Head of caudate nucleus (tissue), 42 donors: ENCODE measurements at places on chromosomes 5 and 9.

- DNase-seq = no peak
These were observed 249.8 kb upstream of the ZNF608 start for GRCh38 chr5:124996023-124996763.

DNA sequence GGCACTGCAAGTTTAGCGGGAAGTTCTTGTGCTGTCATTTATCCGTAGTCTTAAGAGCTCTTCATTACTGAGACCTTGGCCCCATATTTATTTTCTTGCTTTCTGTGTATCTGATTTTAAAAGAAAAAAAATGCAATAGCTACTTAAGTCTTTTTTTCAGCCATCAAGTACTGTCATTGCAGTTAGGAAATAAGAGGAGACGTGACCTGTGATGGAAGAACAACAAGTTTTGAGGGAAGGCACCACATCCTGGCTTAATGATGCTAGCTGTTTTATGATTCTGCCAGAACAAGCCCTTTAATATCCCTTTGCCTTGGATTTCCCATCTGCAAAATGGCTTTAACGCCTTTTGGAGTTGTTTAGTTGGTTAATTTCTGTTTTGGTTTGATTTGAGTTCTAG is 3.8 kb downstream of the RGMB start:
- DNase-seq = no peak

GRCh38 chr9:90727488-90727887 is 74.1 kb upstream of the SYK start:
- no peak for DNase-seq

- DNase-seq = no peak
These were observed 887.1 kb downstream of the MAT2B start for GRCh38 chr5:164392531-164392930.

DNA sequence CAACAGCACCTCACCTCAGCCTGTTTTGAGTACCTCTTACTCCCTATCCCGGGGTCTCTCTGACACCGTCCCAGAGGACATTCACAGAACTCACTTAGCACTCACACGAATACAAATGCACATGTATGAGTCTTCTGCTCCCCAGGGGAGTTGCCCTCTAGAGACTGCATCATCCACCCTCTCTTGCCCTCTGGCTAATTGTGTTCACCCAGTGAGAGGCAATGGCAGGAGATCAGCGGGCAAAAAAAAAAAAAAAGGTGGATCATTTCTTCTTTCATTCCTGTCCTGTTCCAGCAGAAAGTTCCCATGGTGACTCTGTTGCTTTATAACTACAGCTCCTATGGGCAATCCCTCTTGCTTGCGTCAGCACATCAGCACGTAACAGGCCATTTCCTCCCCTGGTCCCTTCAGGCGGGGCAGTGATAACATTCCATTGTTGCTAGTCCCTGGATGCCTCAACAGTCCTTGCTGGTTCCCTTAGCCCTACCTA is 23.5 kb upstream of the SNX2 start:
- no peak for DNase-seq

GRCh38 chr9:69606089-69606488 is 66.1 kb downstream of the APBA1 start:
- DNase-seq = no peak

DNA sequence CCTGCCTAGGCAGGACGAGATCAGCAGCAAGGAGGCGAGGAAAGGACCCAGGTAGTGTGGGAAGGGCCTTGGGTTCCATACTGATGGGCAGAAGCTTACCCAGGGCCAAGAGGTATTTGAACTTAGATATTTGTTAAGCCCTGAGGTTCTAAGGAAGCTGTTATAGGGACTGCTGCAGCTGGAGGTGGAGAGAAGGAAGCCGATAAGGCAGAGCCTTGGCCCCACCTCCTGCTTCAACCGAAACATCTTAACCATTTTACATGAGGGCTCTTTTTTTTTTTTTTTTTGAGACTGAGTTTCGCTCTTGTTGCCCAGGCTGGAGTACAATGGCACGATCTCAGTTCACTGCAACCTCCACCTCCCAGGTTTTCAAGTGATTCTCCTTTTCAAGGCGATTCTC is 8.6 kb upstream of the AQP3 start:
- DNase-seq = no peak

DNA sequence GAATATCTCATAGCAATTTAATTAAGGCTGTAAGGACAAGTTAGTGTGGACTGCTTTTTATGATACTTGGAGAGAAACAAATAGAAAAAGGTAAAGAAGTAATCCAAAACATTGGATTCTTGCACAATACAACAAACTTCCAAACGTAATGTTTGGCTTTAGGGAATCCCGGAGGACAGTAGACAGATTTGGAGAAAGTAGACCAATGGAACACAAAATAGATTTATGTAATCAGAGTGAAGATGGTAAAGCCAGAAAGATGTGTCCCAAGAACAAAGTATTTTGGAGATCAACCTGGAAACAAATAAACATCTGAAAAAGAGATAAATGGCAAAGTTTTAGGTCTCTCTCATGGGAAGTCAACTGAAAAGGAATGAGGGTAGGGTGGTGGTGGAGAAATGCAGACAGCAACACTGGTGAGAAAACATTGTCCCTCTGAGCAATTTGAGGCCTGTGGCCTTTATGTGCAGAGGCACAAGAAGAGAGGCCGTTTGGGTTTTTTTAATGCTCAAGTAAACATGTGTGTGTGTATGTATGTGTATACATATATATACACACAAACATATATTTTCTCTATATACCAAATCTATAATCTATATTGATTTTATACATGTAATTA is 620.6 kb downstream of the PDE4D start:
- DNase-seq = no peak

DNA sequence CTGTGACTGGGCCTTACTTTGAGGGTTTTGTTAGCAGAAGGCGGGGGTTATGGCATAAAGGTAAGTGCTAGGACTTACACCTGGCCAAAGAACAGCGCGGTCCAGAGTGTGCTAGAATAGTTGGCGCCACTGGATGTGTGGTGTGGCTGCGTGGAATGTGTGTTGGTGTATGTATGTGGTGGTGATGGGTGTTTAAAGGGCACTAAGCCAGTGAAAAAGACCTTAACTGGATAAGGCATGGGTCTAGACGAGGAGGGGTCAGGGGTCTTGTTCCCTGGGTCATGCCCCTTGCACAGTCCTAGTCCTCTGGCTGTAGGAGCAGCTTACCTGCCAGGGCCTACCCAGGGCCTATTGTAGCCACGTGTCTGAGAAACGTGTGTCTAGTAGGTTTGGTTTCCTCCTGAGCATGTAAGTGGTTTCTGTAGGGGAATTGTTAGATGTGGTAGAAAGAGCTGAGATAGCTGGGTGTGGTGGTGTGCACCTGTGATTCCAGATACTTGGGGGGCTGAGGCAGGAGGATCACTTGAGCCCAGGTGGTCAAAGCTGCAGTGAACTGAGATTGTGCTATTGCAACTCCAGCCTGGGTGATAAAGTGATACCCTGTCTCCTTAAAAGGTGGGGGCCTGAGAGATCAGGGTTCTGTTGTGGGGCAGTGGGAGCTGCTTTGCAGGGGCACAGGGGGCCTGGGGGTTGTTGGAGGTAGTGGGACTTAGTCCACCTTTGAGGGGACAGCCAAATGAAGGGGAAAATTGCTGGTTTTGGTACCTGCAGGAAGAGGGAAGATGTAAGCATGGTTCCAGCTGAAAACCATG is 55.2 kb downstream of the HSPA4 start:
- DNase-seq = no peak

- DNase-seq = no peak
These were observed 220.8 kb upstream of the DAPK1 start for GRCh38 chr9:87276851-87277261.

- no peak for DNase-seq
These were observed 971.5 kb downstream of the EFNA5 start for GRCh38 chr5:106699198-106699597.

- no peak for DNase-seq
These were observed 18.7 kb upstream of the WDR38 start for GRCh38 chr9:124834591-124834990.

GRCh38 chr9:84216151-84216550 is 124.4 kb downstream of the SLC28A3 start:
- no peak for DNase-seq

- no peak for DNase-seq
These were observed 287.8 kb downstream of the FANCC start for GRCh38 chr9:95029720-95030119.

- DNase-seq = no peak
These were observed 30.6 kb upstream of the ANKRD33B start for GRCh38 chr5:10533226-10533625.

- no peak for DNase-seq
These were observed 34.2 kb downstream of the IL31RA start for GRCh38 chr5:55885359-55885758.

DNA sequence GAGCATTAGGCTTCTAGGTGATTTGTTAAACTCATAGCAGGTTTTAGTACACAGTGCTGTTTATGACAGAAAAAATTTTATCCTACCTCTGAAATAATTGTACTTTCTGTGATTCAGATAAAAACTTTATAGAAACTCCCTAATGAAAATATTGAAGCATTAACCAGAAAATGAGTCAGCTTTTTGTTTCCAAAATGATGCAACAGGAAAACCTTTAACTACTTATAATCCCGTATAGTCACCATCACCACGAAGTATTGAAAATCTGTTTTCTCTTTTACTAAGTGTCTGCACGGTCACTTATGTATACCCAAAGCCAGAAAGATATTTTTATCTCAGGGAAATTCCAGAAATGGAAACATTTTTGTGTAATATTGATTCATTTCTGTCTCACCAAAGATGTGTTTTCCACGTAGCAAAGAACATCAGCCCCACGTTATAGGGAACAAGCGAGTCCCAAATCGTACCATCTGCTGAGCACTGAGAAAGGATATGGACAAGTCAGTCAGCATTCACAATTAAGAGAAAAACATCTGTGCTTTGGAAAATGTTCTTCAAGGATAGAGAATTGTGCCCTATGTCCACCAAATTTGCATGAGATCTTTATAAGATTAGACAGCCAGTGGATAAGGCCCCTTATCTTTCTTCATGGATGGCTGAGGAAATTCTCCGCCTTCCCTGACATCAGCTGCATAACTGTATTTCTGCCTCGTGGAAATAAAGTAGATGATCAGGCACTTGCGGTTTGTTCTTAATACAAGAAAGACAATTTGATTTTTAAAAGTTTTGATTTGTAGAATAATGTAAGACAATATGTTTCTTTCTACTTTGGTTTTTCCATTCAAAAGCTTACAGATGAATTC is 41.9 kb downstream of the TNFAIP8 start:
- DNase-seq = no peak

- no peak for DNase-seq
These were observed 243.2 kb downstream of the BRINP1 start for GRCh38 chr9:119126040-119126439.

DNA sequence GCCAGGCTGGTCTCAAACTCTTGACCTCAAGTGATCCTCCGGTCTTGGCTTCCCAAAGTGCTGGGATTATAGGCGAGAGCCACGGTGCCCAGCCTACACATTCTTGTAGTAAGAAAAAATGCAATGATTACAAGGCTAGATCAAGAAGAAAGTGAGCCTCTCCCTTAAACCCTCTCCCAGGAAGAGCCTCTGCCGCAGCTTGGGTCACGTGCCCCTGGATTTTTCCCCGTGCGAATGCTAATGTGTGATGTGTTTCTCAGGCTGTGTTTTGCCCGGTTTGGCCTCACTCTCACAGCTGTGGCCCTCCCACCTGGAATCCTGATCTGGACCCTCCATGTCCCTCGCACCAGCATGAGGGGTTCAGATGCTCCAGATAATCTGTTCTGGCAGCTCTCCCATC is 6.9 kb downstream of the PLPP7 start:
- DNase-seq = no peak

DNA sequence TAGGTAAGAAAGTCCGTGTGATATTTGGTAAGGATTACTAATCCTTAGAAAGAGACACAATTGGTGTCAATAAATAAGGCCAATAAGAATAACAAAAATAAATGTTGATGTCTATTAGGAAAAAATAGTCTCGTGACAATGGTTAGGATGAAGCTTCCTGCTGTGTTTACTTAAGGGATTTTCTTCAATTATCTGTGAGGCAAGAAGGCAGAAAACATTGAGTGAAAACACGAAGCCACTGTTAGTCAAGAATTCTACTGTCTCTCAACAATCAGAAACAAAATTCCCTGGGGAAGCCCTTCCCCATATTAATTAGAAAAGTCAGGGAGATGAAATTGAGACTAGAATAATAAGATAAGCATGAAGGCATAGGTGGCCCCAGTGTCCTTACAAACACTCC is 149.0 kb downstream of the SYK start:
- no peak for DNase-seq

- no peak for DNase-seq
These were observed 1.3 kb downstream of the ZER1 start for GRCh38 chr9:128770286-128771030.

DNA sequence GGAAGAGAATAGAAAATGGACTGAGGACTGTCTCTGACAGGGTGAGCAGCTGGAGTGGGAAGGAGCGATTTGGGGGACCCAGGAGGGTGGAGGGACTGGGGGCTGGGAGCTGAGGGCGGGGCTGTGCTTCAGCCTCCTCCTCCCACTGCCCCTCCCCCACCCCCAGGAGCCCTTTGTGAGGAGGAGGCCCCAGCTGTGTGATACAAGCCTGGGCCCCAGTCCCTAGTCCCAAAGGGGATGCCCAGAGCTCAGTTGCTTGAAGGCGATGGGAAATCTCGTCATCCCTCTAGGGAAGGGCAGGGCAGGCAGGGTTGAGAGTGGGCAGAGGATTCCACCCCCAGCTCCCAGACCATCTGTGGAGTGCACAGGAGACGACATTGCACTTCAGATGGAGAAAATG is at the start of gene SPATA31E1:
Gene SPATA31E1, plus strand, starts transcription at position 251 of the 400 bp plus-strand sequence. Its CDS starts 15 bp downstream, at position 266.
- no peak for DNase-seq

DNA sequence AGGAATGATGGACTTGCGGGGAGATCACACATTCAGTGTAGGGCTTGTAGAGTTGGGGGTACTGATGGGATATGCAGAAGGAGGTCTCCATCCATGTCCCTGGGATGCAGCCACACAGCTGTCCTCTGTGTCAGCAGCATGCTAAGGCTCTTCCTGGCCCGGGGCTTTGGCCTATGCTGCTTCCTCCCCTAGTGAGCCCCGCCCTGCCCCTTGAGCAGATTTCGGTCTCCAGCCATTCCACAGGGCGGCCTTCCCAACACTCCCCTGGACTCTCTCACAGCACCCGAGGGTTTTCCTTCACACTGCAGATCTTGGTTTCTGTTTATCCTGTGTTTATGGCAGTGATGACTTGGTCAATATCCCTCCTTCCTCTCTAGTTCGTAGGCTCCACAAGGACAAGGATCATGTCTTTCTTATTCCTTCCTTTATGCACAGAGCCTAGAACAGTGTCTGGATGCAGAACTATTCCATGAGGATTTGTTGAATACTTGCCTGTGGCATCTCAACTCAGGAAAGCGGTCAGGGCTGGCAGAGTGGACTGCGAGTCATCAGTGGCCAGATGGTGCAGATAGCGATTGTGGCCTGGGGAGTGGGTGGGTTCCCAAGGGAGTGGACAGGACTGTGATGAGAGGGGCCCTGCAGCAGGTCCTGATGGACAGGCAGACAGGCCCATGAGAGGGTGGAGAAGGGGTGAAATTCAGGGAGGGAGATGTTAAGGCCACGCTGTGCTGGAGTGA is 114.2 kb downstream of the RGS3 start:
- no peak for DNase-seq

GRCh38 chr5:112910529-112910928 is 11.5 kb downstream of the REEP5 start:
- DNase-seq = no peak

GRCh38 chr5:42230839-42231238 is 192.4 kb upstream of the GHR start:
- DNase-seq = no peak

- DNase-seq = no peak
These were observed 128.5 kb downstream of the GLIS3 start for GRCh38 chr9:4171261-4171900.

GRCh38 chr5:179795863-179796833 is 2.4 kb downstream of the LTC4S start:
- DNase-seq = peak; percentile 75

GRCh38 chr9:72980600-72981265 is 27.9 kb upstream of the ALDH1A1 start:
- DNase-seq = no peak
